ENCODE measurements at places on chromosomes 3 and 15.
A peak's percentile ranks its signal among the peaks of the same experiment; 100 is the strongest.

GRCh38 chr3:177294221-177294620, 96.9 kb upstream of the TBL1XR1 start:
- DNase-seq: peak; percentile 65

DNA sequence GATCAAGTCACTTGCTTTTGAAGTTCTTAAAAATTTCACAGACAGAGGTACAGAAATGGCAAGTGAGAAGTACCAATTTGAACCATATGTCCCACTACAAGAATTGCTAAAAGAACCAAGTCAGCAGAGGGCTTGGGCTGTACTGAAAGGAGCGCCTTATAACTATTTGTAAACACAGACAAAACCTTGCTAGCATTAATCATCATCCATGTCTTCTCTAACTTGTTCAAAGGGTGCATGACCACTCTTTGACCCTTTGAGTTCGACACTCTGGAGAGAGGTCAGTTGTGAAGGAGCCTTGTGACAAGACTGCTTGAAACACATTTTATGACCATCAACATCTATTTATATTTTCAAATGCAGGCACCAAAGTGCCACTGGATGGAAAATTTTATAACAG, 191.7 kb downstream of the PDZRN3 start:
- peak; percentile 13 for DNase-seq

- no peak for DNase-seq
Measured at GRCh38 chr15:29557171-29557570, 265.1 kb downstream of the TJP1 start.

DNA sequence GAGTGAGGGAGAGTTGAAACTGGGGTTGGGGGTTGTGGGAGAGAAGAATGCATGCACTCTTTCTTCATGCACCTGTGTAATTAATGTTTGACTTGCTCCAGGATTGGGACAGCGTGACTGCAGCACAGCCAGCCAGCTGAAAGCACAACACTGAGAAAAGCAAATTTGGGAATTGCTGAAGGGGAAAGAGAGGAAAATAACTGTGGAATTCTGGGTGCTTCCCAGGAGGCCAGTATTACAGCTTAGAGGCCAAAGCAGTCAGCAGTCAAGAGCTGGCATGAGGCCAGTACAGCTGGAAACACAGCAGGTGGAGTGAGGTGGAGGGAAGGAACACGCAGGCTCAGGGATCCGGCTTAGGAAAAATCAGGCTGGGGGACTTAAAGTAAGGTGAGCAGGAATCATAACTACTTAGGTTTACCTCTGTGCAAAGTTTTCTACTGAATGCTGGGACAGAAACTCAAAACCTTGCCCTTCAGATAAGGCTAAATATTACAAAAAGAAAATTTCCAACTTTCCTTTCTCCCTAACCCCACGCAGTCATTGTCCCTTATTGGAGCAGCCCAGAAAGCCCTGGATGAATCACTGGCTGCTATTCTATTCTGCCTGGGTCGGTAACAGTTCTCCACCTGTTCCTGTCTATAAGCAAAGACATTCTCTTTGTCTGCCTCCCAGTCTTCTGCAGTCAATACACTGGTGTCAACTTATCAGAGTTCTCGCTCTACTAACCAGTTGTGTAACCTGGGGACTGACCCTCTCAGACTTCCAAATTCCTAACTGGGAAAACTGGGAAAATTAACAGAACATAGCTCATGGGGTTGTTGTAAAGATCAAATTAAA, 167.2 kb downstream of the MAGI1 start:
- DNase-seq: peak; percentile 60

DNA sequence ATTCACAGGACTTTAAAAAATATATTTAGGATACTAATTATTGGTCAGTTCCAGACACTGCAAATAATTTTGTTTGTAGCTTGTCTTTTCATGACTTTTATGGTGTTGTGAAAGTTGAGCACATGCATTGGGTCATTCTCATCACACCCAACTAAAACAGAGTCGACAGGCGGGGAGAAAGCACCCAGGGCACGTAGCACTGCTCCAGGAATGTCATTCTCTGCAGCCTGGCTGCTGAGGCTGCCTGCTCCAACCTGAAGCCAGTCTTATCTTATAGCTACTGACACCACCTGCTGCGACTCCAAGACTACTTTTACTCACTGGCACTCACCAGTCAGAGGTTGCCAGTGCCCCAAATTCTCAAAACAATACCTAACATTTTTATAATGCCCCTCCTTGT, 56.9 kb downstream of the ACAD9 start:
- DNase-seq: no peak

DNA sequence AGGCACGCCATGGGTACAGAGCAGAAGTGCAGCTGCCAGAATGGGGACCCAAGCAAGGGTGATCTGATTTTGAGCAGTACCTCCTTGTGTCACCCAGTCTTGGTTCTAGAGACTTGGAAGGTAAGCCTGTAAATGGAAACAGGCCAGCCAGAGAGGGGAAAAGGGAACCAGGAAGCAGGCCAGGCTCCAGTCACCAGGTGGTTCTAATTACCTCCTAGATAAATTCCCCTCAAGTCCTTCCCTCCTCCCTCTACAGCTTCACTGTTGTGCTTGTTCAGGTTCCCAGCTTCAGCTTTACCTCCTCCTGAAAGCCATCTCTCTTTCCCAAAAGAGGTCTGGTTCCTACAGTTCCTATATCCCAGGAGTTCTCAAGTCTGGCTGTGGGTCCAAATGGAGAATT, 58.8 kb upstream of the SLC7A14 start:
- DNase-seq: no peak

GRCh38 chr3:184203526-184203925, 17.5 kb downstream of the ABCF3 start:
- no peak for DNase-seq

- DNase-seq: no peak
Measured at GRCh38 chr15:42060797-42061196, 33.6 kb downstream of the PLA2G4D start.

GRCh38 chr15:100570735-100571313, 31.2 kb downstream of the LINS1 start:
- DNase-seq: no peak

DNA sequence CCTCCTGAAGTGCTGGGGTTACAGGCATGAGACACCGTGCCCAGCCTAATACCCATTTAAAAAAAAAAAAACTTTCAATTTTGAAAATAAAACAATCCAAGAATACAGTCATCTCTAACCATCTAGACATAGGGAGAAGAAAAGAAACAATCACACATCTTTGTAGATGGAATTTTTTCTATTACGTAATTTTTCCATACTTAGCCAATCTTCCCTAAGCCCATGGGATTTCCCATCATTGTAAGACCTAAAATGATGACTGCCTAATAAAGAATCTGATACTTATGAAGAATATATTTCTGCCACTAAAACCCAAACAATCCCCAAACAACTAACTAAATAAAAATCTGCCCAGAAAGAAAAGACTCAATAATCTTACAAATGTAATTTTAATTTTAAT, 88.7 kb downstream of the CBLB start:
- DNase-seq: peak; percentile 33

GRCh38 chr3:29643034-29643425, 362.2 kb downstream of the RBMS3 start:
- DNase-seq: no peak

GRCh38 chr15:59329570-59330350, 42.9 kb downstream of the MYO1E start:
- peak; percentile 94 for DNase-seq

Data from choroid plexus epithelial cell (primary cell).